Muscle of leg (tissue), 16 donors: ENCODE measurements at places on chromosomes 4 and X.

DNA sequence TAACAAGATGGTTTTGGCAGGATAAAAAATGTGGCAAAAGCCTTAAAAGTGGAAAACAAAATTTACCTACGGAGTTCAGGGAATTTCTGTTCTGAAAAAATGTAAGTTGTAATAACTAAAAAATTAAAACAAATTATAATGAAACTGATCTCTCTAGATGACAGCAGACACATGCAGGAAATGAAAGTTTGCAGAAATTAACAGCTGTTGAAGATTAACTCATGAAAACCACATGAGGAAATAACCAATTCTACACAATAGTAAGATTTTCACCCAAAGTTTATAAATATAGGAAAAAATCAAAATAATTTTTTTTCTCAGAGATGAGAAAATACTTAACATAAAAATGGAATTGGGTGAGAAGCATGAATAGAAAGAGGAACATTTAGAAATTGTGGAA is 47.5 kb upstream of the UGT2B15 start:
- no peak for DNase-seq

- DNase-seq: no peak
These were observed 29.9 kb downstream of the SOWAHB start for GRCh38 chr4:76867880-76868655.

DNA sequence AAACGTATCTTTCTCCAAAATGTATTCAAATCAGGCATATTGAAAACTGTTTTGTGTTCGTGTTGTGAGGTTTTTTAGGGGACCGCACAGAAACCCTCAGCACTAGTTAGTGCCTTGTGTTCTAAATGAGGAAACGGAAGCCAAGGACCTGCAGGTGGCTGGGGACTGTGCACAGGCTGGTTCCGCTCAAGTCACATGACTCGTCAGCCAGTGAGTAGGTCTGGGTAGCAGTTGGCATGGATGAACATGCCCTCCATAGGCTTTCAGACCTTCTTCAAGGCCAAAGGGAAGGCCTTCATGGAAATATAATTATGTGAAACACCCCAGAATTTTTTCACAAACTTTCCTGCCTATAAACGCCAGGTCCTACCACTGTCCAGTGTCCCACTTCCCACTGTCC is 1.3 kb upstream of the F11 start:
- no peak for DNase-seq

DNA sequence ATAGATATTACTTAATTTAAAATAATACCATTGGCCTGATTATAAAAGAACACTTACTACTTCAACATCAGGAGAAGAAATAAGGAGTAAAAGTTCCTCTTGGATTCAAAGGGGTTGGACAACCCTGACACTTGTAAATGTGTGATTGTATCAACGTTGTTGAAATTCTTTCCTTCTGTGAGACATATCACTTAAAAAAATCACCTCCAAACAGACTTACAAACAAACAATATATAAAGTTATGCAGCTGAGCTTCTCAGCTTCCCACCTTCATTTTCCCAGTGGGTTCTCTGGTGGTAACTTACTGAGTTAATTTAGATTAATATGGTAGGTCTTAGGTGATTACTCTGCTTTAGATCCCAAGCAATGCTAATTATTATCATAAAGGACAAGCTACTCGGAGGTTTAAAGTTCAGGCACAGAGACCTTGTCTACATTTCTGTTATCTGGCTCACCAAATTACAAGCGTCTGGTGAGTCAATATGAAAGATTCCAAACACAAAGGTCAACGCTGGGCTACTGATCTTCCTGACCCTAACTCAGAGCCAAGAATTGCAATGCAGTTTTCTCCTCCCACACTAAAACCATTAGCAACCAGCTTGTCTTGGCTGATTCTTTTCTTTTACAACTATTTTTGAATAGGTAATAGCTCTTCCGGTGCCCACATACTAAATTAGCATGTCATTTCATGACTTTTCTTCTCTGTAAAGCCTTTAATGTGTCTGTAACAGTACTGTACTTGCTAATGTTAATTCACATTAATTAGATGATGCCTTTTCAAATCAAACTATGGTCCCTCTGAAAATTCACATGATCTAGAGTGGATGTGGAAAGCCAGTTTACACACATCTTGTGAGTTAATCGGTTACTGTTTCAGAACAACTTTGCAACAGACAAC is 157.6 kb downstream of the RASL11B start:
- no peak for DNase-seq

DNA sequence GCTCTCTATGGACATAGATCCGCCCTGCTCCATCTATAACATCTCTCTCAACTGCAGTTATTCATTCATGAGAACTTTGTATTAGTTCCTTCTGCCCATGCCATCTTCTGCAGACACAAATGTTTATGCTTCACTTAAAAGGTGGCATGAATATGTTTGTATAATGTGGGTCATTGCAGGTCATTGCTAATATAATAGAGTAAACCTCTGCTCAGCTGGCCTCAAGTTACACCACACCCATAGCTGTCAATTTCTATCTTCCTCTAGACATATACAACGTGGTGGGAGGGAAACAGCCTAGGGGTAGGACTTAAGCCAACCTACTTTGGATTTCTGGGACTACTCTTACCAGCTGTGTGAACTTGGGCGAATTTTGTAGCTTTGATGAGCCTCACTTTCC is 129.8 kb downstream of the ATXN3L start:
- DNase-seq: no peak

GRCh38 chr4:113049421-113050370 is at the start of gene ANK2:
Gene ANK2, plus strand, starts transcription at chr4:113049653. Its CDS starts 76 bp downstream, at chr4:113049729.
- peak; percentile 57 for DNase-seq

- DNase-seq: no peak
These were observed 451.1 kb downstream of the PPARGC1A start for GRCh38 chr4:23438764-23439163.
